ENCODE measurements at places on chromosomes 5 and 9.

GRCh38 chr9:79603222-79603920 is 31.6 kb downstream of the TLE4 start:
- no peak for DNase-seq

- DNase-seq = no peak
These were observed 30.8 kb downstream of the C5 start for GRCh38 chr9:121019273-121019672.

DNA sequence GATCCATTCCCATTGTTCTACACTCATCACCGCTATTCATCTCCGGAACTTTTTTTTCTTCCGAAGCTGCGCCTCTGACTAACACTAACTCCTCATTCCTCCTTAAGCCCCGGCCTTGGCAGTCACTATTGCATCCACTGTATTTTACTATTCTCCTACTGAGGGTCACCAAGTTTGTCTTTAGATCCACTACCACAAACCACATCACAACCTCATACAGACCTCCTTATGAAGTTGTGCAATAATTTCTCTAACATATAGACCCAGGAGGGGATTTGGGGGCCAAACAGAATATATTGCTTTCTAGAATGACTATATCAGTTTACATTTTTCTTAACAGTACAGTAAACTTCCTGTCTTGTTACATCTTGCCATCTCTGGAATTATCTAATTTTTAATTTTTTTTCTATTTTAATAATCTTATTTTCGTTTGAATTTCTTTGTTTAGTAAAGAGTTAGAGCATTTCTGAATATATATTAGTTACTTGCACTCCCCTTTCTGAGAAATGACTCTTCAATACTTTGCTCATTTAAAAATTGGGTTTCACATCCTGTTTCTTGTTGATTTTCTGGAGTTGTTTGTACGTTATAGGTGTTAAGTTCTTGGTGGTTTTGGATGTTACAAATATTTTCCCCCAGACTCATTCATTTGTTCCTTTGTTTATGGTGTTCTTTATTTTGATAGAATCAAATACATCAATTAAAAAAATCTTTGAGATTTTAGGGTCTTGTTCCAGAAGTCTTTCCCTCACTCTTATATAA is 37.1 kb downstream of the DMRT2 start:
- DNase-seq = no peak

DNA sequence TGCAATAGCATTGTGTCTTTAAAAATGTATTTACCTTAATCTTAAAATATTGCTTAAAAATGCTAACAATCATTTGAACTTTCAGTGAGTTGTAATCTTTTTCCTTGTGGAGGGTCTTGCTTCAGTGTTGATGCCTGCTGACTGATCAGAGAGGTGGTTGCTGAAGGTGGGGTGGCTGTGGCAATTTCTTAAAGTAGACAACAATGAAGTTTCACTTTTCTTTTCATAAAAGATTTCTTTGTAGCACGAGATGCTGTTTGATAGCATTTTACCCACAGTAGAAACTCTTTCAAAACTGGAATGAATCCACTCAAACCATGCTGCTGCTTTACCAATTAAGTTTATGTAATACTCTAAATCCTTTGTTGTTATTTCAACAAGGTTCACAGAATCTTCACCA is 50.8 kb downstream of the NR3C1 start:
- DNase-seq = no peak

DNA sequence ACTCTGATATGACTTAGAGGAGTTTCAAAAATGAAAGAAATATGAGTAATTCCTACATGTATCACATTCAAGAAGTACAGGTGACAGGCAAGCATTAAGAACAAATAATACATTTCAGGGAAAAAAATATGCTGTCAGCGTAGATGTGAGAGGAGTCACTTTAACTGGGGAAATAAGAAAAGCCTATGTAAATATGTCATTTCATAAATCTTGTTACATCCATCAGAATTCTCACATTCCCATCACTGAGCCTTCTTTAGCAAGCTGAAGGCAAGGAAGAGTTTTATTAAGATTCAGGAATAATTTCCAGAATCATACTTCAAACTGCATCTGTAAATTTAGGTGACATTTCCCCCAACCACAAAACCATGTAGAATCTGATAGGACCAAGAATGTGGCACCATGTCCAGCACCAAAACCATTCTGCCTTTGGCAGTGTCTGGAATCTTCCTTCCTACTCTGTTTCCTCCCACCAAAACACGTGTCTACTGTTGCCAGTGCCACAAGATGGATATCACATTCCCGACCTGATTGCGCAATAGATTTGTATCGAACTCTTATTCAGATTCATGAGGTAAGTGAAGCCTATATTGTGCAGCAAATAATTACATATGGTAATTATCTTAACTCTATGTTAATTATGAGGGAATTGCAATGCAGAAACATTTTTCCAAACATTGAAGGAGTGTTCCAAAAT is 690.9 kb downstream of the ISL1 start:
- no peak for DNase-seq

DNA sequence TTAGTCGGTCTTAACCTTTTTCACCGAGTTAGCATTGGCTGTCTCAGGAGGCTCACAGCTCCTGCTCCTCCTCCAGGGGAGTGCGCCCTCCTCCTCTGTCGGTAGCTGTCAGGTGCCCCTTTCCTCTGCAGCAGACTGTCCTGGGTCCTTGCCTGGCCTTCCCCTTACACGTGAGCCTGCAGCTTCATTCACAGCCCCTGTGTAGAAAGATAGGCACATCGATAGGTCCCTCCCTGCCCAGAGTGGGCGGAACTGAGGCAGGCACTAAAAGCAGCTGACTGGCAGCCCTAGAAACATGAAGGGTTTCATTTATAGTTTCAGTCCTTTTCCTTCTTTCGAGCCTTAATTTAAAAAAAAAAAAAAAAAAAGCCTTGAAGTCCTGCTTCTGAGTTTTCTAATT is 17.2 kb downstream of the TENT4A start:
- DNase-seq = no peak

GRCh38 chr5:43416803-43417394 is 4.7 kb upstream of the CCL28 start:
- no peak for DNase-seq

- no peak for DNase-seq
These were observed 31.2 kb upstream of the DTWD2 start for GRCh38 chr5:119019501-119019900.

DNA sequence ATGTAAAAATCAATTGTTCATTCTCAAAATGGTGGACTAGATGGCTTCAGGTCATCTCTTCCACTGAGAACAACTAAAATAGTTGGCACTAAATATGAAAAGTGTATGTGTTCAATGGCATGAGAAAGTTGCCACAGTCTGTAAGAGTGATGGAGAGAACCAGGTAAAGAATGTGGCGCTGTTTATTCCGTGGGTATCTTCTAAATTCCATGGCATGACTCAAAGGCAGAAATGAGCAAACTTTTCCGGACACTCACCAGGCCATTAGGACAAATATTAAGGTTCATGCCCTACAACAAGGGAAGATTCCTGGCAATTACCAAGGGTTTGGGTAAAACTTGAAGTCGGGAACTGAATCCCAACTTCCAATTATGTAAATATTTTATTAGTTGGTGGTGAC is 825.4 kb upstream of the CDH6 start:
- no peak for DNase-seq

- DNase-seq = no peak
These were observed 1.8 kb upstream of the GALNT12 start for GRCh38 chr9:98805506-98806272.

All from cerebellar nuclear complex (tissue), 1 donor.